ENCODE measurements at places on chromosomes 3 and 15.

DNA sequence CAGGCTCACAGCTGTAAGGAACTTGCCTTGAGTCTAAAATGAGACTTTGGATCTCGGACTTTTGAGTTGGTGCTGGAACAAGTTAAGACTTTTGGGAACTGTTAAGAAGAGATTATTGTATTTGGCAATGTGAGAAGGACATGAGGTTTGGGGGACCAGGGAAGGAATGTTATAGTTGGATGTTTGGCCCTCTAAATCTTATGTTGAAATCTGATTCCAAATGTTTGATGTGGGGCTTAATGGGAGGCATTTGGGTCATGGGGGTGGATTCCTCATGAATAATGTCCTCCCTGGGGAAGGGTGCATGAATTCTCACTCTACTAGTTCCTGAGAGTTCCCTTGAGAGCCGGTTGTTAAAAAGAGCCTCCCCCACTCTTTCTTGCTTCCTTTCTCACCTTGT, 18.5 kb upstream of the CHCHD6 start:
- no peak for DNase-seq

DNA sequence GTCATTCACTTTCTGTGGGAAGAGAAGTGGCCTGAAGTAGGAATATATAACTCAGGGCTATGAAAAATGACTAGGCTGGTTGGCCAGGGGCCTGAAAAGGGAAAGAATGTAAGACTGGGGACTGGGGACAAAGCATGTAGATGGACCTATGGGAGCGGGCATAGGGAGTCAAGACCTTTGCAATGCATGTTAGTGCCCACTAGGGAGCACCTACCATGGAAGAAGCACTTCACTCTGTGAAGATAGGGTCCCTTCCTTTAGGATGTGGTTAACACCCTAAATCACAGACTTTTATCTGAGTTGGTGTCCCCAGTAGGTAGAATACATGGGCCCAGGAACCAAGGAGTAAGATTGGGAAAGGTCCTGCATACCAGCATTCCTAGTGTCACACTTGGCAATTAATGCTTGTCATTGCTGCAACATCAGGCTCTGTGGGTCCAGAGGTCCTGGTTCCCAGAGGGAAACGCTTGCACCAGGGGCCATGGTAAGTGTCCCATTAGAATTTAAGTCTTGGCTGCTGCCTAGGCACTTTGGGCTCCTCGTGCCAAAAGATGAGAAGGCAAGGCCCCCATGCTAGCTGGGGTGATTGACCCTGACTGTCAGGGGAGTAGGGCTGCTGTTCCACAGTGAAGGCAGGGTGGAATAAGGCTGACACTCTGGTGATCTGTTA, 79.6 kb downstream of the CRYGS start:
- DNase-seq: no peak

DNA sequence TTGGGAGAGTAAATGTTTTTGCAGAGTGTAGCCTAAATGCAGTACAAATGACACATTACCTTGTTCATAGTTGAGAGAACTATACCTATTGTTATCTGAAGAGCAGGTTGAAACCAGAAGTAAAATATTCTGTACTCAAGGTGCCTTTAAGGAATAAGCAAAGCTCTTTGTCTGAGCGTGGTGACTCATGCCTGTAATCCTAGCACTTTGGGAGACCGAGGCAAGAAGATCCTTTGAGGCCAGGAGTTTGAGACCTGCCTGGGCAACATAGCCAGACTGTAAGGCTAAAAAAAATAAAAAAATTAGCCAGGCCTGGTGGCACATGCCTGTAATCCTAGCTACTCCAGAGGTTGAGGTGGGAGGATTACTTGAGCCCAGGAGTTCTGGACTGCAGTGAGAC, 2.2 kb upstream of the RNF13 start:
- DNase-seq: no peak

GRCh38 chr3:195007766-195008165, 263.2 kb downstream of the XXYLT1 start:
- DNase-seq: no peak

DNA sequence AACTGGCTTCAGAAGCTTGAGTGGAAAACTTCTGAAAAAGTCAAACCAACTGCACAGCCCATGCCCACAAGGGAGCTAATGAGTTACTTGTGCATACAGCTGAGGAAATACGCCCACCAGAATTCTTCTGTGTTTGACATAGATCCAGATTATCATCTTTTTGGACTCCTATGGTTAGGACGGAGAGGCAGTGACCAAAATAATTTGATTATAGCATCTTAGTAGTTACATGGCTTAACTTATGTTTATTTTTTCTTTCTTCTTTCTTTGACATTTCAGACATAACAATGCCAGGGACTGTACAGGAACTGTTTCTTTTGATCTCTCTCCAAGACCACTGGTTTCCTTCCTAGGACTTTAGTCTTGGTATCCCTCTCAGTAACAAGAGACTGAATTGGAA, 246.1 kb upstream of the RASGRP1 start:
- no peak for DNase-seq

DNA sequence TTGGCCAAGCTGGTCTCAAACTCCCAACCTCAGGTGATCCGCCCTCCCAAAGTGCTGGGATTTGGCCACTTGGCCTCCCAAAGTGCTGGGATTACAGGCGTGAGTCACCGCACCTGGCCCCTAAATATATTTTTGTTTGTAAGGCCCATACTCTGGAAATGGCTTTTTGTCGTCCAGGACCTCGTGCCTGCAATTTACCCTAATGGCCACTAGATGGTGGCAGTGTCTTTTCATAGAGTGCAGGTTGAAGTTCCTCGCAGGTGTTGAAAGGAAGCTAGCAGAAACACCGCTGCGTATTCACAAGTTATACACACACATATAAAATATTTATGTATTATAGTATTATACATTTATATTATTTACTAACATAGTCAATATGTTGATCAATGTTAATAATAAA, 97.2 kb downstream of the LRTM1 start:
- DNase-seq: no peak

Measured in skeletal muscle cell (primary cell).